D341Med (cell line): ENCODE measurements at places on chromosomes 12 and 14.

- no peak for DNase-seq
Measured at GRCh38 chr12:132475304-132476037, 14.5 kb upstream of the FBRSL1 start.

DNA sequence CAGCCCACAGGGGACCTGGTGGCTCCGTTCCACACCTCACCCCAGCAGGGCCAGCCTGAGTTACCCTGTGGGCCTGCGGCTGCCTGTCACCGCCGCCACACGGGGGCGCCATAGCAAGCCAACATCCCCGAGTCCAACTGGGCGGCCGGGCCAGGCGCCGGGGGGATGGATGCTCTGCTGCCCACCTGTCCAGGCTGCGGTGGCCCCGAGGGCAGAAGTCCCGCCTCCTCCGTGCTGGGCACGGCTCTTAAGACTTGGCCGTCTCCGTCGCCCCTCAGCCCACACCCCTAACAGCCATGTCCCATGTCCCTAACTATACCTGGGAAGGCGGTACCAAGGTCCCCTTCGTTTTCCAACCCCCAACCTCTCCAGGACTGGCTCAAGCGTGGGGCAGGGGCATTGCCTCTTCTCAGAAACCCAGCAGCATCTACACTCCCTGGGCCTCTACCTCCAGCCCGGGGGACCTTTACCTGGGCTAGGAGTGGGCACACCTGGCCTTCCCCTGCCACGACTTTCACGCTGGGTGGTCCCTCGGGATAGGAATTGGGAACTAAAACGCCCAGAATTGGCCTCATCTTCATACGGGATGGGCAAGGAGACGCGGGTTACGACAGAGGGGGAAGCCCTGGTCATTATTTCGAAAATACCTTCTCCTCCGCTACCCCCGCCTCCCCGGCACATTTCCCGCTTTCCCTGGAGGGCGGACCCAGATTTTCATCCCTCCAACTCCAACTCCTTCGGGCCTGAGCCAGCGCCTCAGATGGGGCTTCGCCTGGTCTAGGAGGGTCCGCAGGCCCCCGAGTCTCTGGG lies 1.1 kb upstream of the CYP46A1 start:
- DNase-seq = peak; percentile 90

DNA sequence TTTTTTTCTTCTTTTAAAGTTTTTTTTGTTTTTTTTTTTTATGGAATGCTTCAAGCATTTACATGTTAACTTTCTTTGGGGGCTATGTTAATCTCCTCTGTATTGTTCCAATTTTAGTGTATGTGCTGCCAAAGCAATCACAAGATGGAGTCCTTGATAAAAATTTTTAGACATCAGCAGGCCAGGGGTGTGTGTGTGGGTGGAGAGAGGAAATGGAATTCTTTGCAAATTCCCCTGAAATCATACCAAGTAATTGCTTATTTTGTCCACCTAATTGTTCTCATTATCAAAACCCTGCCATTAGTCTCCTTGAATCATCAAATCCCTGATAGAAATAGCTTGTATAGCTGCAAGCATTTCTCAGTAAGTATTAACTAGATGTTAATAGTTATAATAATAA lies 21.7 kb downstream of the RNF212B start:
- DNase-seq = no peak

DNA sequence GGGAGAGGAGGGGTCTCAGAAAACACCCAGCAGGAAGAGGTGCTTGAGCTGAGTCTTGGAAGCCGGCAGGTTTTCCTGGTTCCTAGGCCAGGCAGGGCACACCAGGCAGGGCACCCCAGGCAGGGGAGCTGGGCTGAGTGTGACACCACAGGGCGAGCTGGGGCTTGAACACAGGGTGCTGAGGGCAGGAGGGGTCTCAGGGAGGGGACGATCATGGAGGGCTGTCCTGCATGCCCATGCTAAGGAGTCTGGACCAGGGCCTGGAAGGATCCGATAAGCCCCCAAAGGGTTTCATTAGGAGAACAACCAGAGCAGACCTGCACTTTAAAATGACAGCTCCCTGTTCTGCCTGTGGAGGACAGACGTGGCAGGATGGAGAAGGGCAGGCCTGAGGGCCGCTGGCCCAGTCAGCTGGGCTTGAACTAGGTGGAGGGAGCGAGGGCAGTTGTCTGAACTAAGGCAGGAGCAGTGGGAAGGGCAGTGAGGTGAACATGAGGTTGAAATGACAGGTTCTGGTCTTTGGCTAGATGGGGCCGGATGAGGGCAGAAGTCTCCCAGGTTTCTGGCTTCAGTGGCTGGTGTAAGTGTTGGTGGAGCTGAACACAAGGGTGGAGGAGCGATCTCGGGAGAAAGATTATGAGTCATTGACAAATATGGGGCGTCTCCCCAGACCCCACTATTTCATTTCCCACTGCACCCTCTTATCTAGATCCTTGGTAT lies 171.0 kb upstream of the PZP start:
- no peak for DNase-seq

GRCh38 chr12:57096099-57096572 lies 7.2 kb downstream of the NAB2 start:
- DNase-seq = no peak

GRCh38 chr14:71250791-71251190 lies 343.5 kb downstream of the PCNX1 start:
- DNase-seq = no peak

DNA sequence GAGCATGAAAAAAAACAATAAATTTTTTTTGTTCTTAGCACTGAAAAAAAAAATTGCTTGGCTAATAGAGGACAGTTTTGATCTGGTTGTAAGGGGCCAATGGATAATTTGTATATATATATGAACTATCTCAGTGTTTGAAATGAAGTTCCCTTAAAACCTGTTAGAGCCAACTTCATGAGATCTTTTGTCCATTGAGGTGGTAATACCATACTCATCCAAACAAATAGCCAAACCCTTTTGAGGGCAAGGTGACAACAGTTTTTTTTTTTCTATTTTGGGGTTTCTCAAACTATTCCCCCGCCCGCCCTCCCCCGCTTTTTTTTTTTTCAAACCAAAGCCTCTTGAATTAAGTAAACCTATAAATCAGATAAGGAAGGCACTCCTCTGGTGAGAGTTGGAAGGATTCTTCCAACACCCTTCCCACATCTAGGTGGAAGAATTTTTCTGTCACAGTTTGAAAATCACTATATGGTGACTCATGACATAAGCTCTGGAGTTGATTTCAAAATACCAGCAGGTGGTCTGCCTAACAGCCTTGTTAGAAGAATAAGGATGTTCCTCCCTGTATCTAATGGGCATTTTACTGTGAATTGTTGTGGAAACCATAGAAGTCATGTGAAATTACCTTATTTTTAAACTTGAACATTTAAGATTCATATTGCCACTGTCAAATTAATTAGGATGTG lies 10.2 kb downstream of the ARHGAP5 start:
- DNase-seq = no peak

DNA sequence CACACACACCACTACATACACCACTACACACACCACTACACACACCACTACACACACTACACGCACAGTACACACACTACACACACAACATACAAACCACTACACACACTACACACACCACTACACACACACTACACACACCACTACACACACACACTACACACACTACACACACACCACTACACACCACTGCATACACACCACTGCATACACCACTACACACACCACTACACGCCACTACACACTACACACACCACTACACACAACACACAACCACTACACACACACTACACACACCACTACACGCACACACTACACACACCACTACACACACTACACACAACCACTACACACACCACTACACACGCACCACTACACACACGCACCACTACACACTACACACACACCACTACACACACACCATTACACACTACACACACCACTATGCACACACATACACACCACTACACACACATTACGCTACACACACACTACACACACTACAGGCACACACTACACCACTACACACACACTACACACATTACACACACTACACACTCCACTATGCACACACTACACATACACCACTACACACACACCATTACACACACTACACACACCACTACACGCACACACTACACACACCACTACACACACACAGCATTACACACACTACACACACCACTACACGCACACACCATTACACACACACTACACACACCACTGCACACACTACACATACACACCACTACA lies 12.5 kb downstream of the NOC4L start:
- no peak for DNase-seq

DNA sequence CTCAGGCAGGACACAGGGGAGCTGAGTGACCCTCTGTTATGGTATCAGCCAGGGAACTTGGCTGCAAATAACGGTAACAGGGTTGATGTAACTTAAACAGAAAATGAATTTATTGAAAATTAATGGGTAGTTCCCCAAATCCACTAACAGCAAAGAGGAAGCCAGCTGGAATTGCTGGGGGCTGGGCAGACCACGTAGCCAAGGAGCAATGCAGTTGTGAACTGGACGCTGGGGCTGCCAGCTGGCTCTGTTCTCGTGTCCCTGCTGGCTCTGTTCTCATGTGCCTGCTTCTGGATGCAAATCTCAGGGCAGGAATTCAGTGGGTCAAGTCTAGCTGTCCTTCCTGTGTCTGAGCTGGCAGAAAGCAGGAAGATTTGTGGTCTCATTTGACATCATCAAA lies 1383.3 kb upstream of the TMEM132C start:
- no peak for DNase-seq

- DNase-seq = no peak
Measured at GRCh38 chr14:103065861-103066260, 8.5 kb upstream of the CDC42BPB start.

DNA sequence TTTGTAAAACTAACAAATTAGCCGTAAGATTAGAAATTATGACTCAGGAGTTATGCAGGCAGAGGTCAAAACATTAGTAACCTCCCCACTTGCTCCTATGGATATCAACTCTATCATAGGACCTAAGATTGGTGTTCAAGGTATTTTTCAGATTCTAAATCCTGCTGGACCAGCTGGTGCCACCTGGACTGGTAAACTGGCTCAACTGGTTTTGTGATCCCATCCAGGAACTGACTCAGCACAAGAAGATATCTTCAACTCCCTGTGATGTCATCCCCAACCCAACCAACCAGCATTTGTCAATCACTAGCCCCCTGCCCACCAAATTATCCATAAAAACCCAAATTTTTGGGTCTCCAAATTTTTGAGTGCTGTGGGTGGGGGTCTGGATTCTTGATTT lies 98.1 kb upstream of the OR4E1 start:
- DNase-seq = no peak

GRCh38 chr12:120735181-120735580 lies 9.6 kb downstream of the ACADS start:
- DNase-seq = no peak

- DNase-seq = no peak
Measured at GRCh38 chr12:69502345-69503081, 32.3 kb downstream of the FRS2 start.

GRCh38 chr14:75907756-75908359 lies 73.9 kb downstream of the TGFB3 start:
- DNase-seq = no peak

DNA sequence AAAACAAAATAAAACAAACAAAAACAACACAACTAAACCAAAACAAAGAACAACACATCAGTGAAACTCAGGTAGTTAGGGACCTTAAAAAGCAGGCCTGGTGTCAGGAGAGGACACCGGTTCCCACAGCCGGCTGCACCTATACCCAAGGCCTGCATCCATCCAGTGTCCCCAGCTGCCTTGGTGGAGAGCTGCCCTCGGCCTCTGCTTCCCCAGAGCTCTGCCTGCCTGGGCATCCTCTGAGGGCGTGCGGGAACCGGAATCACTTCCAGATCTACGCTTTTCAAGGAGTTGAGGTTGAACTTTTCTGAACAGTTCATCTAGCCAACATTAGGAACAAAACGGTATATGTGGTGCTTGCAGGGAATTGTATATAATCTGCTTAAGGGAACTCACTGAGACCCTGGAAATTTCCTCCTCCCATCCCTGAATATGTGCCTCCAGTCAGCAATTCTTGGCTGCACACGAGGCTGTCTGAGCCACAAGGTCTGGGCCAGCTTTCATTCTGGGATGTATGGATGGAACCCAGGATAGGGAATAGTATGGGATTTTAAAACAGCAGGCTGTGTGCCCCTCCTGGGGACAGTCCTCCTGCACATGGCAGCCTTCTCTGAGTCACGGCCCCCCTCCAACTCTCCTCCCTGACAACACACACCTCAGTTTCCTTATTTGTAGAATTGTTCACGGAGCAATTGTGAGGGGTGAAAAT lies 319.0 kb upstream of the RTL1 start:
- peak; percentile 15 for DNase-seq

DNA sequence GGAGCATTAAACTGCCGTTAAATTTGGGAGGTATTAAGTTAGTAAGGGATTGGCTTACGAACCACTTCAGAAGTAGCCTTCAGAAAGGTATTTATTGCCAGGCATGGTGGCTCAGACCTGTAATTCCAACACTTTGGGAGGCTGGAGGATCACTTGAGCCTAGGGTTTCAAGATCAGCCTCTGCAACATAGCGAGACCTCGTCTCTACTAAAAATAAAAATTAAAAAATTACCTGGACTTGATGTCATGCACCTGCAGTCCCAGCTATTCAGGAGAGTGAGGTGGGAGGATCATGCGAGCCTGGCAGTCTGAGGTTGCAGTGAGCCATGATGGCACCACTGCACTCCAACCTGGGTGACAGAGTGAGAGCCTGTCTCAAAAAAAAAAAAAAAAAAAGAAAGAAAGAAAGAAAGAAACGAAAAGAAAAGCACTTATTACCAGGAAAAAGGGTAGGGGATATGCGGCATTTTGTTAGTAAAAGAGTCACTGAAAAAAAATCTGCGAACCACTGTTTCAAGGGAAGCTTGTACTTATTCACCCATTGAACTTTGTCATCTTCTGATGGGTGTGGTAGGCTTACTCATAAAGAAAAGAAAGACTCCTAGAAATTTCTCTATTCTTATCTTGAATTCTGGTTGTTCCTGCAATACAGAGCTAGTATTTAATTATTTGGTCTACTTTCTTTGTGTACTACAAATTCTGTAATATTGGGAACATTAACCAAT lies 33.6 kb upstream of the PLEKHA5 start:
- DNase-seq = no peak

GRCh38 chr14:92122761-92123160 lies 992 bp downstream of the CPSF2 start:
- no peak for DNase-seq

GRCh38 chr12:83102499-83102898 lies 415.8 kb downstream of the TMTC2 start:
- no peak for DNase-seq

- DNase-seq = no peak
Measured at GRCh38 chr14:75496755-75497154, 25.5 kb upstream of the BATF start.

DNA sequence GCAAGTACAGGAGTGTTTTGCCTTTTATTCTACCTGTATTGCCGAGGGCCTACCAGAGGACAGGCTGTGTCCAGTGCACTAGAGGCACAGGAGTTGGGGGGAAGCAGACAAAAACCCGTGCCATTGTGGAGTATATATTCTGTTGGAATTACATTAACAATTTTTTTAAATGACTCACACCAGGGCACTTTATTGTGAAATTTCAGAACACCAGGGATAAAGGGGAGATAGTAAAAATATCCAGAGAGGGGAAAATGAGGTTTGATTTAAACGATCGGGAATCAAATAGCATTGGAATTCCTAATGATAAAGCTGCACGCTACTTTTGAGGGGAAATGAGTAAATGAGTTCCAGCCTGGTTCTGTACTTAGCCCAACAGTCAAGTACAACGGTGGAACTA lies 123.2 kb downstream of the PELI2 start:
- no peak for DNase-seq
